ENCODE measurements at places on chromosomes 3 and 15.

DNA sequence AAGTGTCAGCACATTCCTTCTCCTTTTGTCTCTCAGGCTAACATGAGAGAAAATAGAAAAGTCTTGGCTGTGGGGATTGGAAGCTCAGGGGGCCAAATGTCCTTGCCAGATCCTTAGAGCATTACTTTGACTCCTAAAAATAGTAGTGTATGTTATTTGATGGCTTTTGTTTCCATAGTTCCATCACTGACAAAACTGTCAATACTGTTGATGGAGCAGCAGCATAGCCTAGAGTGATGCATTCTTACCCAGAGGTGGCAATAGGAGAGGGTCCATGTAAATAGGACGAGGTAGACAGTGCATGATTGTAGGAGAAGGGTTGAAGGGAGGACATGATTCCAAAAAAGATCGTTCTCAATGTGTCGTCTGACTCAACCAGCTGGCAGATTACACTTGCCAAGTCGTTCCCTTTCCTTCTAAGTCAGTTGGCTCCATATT lies 282.7 kb upstream of the TPRG1 start:
- DNase-seq, result no peak

- peak; percentile 78 for DNase-seq
Observed at GRCh38 chr3:15327941-15328340, 4.4 kb downstream of the SH3BP5 start.

DNA sequence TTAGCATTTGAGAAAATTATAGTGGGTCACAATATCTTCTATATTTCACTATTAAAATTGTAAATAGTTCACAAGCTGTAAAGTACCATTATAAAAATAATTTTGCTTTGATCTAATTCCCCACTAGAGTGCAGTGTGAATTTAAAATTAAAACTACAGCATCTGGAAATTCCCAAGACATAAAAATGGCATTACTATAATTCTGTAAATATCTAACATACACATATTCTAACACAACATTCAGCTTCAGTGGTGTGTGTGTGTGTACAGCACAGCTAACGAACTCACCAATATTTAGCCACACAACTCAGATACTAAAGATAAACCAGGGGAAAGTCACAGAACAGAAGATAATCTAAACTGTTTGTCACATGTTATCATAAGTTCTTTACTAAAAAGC lies 424.9 kb upstream of the ZNF385D start:
- peak; percentile 6 for DNase-seq

GRCh38 chr3:66405701-66406091 lies 95.1 kb downstream of the LRIG1 start:
- no peak for DNase-seq

DNA sequence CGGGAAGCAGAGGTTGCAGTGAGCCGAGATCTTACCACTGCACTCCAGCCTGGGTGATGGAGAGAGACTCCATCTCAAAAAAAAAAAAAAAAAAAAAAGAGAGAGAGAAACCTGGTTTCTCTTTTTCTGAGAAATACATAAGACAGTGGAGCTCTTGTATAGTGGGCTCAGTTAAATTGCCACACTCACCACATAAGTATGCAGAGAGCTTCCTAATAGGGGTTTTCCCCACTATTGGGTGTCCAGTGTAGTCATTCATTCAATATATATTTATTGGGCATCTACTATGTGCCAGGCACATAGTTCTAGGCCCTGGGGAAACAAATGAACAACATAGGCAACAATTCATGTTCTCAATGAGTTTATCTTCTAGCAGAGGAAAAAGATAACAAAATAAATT lies 48.9 kb upstream of the FMN1 start:
- no peak for DNase-seq

- no peak for DNase-seq
Observed at GRCh38 chr15:33124811-33125210, 69.7 kb downstream of the FMN1 start.

GRCh38 chr15:76449455-76449854 lies 112.9 kb downstream of the ISL2 start:
- DNase-seq, result no peak

DNA sequence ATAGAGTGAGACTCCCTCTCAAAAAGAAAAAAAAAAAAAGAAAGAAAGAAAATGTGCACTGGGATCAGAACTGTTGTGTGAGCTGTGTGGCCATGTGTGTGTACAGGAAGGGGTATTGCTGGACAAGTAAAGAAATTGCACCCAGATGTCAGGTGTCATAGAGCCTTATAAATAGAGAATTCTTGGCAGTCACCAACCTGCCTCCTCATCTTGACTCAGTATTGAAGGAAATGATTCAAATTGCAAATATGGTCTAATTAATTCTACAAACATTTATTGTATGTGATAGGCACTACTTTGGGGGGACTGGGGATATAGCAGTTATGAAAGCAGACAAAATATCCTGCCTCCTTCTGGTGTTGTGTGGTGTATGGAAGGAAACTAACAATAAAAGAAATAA lies 243.8 kb upstream of the TTC14 start:
- DNase-seq, result no peak

- no peak for DNase-seq
Observed at GRCh38 chr3:14410503-14411165, 8.2 kb downstream of the SLC6A6 start.

- no peak for DNase-seq
Observed at GRCh38 chr3:127120851-127121647, 71.9 kb upstream of the PRR23E start.

DNA sequence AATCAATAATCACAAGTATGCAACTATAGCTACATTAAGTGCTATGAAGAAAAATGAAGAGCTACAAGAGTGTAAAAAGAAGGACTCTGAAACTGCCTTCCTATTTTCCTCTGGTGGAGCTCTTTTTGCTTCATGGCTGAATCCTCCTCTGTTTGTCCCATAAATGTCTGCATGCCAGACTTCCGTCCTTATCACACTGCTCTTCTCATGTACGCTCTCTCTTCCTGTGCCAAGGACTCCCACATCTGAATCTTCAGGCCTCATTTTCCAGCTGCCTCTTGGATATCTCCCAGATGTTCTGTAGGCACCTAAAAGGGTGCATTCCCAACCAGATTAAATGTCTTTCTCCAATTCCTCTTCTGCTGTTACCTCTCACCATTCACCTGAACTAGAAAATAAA lies 123.7 kb downstream of the MECOM start:
- DNase-seq, result no peak

DNA sequence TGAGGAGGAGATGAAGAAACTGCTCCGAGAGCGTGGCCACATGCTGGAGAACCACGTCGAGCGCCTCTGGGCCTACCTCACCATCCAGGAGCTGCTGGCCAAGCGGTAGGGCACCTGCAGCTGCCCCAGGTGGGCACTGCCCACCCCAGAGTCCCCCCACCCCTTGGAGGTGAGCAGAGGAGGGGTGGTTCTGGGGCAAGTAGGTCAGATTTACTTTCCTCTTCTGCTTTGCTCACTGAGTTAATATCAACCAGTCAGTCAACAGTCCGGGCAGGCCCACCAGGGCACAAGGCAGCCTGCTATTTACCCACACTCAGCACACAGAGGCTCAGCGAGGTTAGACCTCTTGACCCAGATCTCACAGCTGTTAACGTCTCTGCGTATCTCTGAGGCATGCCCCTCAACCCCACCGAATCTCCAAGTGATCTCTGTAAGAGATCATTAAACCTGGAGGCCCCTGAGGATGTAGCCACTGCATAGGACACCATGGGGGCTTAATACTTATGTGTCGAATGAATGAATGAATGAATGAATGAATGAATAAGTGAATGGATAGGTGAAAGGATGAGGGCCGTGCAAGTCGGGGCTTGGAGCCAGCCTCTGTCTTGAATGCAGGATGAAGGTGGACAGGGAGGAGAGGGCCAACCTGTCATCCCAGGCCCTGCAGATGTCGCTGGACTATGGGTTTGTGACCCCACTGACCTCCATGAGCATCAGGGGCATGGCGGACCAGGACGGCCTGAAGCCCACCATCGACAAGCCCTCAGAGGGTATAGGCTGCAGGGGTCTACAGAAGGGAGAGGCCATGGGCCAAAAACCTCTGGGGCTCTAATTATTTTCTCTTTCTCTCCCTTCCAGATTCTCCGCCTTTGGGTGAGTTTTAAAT lies 8.0 kb upstream of the ITIH3 start:
- DNase-seq, result no peak

- DNase-seq, result no peak
Observed at GRCh38 chr15:62622775-62623174, 419.8 kb upstream of the TPM1 start.

GRCh38 chr15:39411102-39411989 lies 169.5 kb upstream of the THBS1 start:
- DNase-seq, result no peak

DNA sequence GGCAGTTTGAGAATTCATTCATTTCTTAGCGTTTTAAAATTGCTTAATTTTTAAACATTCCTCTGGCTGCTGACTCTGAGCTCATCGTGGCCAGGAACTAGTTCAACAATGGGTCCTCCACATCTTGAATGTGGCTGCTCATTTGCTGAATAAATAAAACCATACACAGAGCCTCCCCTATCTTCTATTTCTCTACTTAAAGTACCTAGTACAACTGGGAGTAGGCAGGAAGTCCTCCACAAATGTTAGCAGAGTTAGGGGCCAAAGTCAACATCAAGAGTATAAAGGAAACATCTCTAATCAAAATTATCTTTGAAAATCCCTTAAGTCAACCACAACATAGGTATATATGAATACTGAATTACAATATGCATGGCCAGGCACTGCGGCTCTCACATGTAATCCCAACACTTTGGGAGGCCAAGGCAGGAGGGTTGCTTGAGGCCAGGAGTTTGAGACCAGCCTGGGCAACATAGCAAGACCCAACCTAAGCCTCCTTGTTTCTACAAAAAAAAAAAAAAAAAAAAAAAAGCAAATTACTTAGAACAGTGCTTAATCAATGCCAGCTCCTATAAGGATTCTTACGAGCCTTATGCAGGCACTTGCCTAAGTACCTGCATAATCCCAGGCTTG lies 57.5 kb upstream of the LMOD3 start:
- no peak for DNase-seq

DNA sequence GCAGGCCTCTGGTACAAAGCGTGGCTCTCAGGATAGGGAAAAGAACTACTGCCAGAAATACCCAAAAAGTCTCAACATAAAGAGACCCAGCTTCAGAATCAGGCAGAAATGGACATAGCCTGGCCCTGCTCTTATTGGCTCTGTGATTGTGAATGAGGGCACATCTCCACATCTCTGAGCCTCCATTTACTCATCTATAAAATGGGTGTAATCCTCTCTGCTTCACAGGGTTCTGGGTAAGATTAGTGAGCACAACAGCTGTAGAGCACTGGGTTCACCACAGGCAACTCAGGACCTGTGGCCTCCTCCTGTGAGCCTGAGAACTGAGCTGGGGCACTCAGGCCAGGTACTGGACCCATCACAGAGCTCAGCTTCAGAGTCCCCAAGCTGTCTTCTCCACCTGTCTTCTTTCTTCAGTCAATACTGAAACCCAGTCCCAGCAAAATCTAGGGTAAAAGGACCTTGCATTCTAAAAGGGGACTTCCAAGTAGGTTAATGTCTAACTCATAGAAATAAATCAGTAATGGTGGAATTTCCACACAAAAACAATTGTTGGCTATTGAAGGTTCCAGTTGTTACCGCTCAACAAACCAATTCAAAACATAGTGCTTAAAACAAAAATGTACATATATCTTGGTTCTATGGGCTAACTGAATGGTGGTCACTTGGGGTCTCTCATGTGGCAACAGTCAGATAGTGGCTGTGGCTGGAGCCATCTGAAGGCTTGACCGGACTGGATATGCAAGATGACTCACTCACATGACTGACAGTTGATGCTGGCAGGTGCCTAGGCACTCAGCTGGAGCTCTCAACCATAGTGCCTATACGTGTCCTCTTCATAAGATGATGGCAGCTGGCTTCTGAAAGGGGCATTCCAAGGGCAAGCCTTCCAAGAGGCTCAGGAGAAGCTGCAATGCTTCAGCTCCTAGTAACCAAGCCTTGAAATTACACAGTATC lies 47.3 kb downstream of the TRIM42 start:
- DNase-seq, result no peak

DNA sequence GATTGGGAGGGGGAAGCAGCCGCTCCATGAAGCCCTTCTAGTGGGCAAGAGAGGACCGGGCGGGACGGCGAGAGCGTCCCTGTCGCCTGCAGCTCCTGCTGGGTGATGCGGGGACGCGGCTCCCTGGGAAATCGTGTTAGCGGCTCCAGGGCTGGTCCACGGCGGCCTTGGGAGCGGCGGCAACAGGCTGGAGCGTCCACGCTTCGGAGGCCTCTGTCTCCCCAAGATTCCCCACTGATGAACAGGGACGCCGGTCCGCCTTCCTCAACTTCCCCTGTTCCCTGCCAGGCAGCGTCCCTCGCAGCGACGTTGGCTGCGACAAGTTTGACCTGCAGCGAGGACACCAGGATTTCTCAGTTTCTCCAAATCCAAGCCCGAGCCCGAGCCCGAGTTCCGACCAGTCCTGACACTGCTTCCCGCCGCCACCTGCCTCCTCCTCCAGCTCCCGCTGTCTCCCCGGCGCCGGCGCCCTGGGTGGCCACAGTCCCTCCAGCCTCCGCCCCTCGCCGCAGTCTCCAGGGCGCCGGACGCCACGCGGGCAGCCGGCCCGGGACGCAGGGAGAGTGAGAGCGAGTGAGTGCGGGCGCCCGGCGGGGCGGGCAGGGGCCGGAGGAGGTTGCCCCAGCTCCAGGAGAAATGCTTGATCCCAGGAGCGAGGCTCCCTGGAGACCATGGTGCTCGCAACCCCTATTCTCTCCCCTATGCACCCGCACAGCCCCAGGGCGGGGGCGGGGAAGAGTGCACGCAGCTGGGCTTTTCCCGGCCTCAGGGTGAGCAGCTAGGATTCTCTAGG lies 78.1 kb upstream of the RNF7 start:
- peak; percentile 79 for DNase-seq

DNA sequence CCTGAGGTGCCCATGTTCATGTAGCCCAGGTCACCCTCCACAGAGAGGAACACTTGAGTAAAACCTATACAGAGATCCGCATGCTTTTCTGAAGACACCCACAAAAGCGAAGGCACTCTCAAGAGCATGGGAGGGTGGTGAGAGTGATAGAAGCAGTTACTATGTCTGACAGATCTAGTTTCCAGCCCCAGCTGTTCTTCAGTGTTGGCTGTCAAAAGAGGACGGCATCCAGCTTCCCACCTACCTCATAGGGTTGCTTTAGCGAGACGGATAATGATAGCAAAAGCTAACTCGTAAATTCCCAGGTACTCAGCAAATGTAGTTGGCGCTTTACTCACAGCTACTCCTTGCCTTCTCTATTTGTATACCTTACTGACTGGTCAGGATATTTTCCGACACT lies 3.0 kb upstream of the MEX3B start:
- no peak for DNase-seq

DNA sequence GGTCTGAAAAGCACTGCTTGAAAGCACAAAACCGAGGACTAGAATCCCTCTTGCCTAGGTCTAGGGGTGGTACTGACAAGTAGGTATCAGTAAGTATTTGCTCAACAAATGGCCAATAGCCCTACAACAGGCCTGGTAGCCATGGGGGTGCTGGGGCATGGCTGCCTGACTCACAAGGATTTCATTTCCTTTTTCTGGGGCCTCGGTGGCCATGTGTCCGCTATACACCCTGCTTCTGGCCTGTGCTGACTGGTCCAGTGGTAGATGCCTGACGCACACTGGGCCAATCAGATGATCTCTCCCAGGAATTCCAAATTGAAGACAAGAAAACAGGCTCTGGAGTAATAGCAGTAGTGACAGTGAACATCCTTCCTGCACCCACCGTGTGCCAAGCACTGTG lies 29.4 kb downstream of the MELTF start:
- no peak for DNase-seq

Data from NCI-H1105 treated with DMSO at 0.1 percent for 48 hours (cell line).